ENCODE measurements at places on chromosomes 7 and 10.

DNA sequence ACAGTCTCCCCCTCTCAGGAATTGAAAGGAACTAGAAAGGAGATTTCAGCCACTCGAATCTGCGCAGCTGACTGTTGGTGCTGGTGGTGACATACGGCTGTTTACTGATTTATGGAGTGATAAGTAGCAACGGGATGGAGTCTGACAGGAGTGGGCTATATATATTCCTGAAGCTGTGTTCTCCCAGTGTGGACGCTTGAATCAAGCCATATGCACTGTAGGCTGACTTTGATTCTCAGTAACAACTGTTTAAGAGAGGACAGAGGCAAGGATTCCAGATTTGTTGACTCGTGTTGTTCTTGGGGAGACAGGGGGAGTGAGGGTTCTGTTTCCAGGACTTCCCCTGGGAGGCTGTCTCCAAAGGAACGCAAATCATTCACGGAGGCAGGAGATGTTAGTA, 260.1 kb upstream of the AUTS2 start:
- no peak for DNase-seq

- DNase-seq = no peak
These were observed 171.9 kb downstream of the GRID1 start for GRCh38 chr10:86194684-86195083.

DNA sequence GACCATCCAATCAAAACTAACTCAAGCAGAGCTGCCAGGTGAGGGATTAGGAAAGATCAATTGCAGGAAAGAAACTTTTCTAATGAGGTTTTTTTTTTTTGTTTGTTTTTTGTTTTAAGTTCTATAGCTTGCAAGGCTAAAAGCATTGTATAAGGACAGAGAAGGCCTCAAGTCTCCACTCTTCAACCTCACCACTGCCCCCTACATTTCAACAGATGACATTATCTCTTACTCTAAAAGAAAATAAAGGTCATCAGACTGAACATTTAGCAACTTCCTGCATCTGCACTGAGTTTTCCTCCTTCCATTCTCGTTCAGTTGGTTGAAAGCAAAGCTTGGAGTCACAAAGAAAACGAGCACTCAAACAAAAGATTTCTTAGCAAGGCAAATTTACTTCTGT, 45.2 kb upstream of the EXOC4 start:
- DNase-seq = peak; percentile 25

- no peak for DNase-seq
These were observed 275.0 kb downstream of the ELMO1 start for GRCh38 chr7:37173670-37174069.

- peak; percentile 70 for DNase-seq
These were observed 53.8 kb downstream of the ARL5B start for GRCh38 chr10:18713077-18713476.

- no peak for DNase-seq
These were observed 4.9 kb upstream of the YKT6 start for GRCh38 chr7:44195889-44196288.

GRCh38 chr10:1212571-1213141, 156.5 kb downstream of the WDR37 start:
- DNase-seq = no peak

DNA sequence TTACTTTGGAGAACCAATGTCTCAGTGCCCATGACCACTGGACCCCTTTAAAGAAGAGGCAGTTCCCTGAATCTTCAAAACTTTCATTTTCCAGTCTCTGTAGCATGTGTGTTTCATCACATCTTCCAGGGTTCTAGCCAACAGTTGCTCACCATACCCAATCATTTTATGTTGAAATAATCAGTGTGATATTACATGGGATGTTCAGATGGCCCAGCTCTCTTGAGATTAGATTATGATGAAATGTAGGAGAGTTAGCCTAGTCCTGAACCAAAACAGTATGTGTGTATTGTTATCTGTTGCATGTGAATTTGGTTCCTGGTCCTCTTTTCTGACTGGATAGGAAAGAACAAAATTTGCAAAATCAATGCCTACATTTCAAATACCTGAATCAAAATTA, 144.5 kb downstream of the ANKRD7 start:
- no peak for DNase-seq

DNA sequence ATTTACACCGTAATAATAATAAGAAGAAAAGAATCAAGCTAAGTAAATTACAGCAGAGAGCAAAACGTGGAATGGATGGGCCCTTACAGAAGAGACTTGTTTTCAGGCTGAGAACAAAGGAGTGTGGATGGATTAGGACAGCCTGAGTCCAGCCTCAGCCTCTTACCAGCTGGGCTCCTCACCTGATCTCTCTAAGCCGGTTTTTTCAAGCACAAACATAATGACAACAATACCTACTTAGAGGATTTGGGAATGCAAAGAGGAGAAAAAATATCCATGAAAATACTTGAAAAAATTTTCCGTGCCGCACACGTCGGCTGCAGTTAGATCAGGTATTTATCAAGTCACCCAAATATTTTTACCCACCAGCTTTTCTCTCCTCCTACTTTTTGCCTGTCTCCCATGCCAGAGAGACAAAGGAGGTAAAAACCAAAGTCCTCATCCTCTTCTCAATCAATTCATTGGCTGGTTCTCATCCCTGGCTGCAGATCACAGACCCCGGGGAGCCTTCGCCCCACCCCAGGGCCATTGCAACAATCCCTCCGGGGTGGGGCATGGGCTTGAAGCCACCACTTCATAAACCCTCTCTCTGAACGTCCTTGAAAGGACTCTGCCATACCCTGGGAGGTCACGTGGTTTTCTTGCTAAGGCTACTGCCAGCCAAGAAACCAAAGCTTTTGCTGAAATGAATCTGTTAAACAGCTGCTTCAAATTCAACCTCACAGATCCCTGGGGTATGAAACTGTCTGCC, 29.7 kb upstream of the GTF2I start:
- DNase-seq = peak; percentile 41

DNA sequence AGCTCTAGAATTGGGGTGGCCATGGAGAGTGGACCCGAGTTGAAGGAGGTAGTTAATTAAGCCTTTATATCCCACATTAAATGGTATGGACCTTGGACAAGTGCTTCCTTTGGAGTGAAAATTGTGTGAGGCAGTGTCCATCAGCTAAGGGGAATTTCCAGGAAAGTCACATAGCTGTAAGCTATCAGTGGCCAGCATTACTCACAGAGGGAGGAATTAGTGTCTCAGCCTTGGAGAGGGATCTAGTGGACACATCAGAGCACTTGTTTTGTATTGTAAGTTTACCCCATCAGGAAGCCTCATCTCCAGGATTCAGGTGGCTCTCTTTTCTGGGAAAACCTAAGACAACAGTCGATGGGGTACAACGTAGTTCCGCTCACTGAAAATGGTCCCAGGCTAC, 416.7 kb downstream of the TFEC start:
- DNase-seq = no peak

GRCh38 chr10:124152139-124153022, 59.0 kb upstream of the CHST15 start:
- peak; percentile 66 for DNase-seq

DNA sequence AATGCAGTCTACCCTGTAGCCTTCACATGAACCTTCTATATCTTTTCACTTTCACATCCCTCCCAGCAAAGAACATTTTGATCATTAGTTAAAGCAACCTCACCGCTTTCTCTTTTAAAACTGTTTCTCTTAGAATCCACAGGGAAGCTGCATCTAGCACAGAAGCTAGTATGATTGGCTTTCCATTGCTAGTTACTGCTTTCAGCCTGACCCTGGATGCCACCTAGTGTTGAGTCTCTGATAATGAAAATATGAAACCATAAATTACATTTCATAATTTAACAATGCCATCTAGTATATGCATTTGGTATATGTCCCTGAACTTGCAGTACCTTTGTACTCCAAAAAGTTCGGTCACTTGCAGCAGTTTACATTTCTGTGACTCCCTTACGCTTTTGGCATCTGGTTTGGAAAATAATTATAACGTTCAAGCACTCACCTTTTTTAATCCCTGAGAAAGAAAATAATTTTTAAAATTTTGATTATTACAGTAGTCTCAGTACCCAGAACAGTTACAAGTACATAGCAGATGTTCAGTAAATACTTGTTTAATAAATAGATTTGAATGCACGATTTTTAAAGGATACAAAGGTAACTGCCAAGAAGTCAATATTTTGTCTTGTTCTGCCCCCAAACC, 22.7 kb downstream of the CISD1 start:
- peak; percentile 82 for DNase-seq

GRCh38 chr10:110865809-110866482, 5.8 kb upstream of the PDCD4 start:
- DNase-seq = no peak

DNA sequence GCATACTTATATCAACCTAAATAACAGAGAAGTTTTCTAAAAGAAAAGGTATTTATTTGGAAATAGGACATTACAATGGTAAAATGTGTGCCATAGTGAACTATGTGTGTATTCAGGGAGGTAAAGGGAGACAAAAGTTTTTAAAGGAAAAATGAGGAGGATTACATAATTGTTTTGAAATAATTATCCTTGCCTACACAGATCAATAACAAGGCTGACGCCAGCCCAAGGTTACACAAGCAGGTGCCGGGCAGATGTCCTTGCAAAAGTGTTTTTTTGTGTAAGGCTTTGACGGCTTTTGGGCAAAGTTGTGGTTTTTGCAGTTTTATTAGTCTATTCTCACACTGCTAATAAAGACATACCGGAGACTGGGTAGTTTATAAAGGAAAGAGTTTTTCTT, 22.7 kb upstream of the SLC35B4 start:
- no peak for DNase-seq

GRCh38 chr7:109782806-109783205, 1213.1 kb downstream of the DNAJB9 start:
- DNase-seq = no peak

- peak; percentile 86 for DNase-seq
These were observed 52.6 kb upstream of the CAPZA2 start for GRCh38 chr7:116809636-116810266.

DNA sequence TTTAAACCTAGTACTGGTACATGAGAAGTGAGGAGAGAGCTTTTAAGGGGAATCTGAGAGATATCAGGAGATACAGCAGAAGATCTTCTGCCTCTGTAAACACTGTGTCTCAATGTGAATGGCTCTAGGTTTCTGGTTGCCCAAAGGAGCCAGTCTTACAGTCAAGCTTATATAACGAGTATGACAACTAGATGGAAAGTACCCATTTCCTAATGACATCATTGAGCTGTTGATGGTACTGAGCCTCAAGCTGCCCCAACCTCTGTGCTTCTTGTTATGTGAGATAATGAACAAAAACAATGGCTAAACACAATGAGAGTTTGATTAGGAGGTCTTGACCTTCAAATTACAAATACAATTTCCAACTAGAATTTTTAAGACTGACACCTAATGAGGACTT, 451.5 kb downstream of the SORCS1 start:
- DNase-seq = no peak

GRCh38 chr10:86357041-86357440, 9.6 kb downstream of the GRID1 start:
- DNase-seq = no peak

- no peak for DNase-seq
These were observed 607.4 kb downstream of the GATA3 start for GRCh38 chr10:8661886-8662285.

GRCh38 chr10:74380795-74381194, 229.8 kb downstream of the ADK start:
- DNase-seq = no peak

DNA sequence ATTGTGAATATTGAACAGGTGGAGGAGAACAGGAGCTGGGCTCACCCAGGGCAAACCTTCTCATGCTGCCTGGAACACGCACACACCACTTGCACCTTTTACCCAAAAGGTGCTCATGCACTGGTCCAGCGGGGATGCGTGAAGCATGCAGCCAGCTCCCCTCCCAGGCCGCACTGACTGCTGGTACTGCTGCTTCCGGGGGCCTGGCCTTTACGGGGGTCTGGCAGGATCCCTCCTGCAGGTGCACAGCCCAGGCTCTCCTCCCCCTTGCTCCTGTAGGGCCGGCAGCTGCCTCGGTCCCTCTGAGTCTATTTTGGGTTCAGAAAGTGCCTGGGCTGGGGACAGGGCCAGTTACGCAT, 221.7 kb downstream of the DNAJB6 start:
- DNase-seq = no peak

- no peak for DNase-seq
These were observed 9.9 kb upstream of the NEUROG3 start for GRCh38 chr10:69583106-69583505.
